ENCODE measurements at places on chromosomes 2 and 18. TPM values are rescaled to one million over a fixed set of nuclear protein-coding genes. Genes with fewer than 3 reads are reported as not detected.

Gene TMEM185B
- total RNA-seq = 14.2 TPM

Gene MAPK4
- total RNA-seq = not detected

Gene DNPEP
- 78.2 TPM for total RNA-seq

Gene STARD6
- total RNA-seq = 0.17 TPM

Gene DUSP2
- total RNA-seq = 0.94 TPM

All from bronchial smooth muscle cell (primary cell).